ENCODE measurements at places on chromosomes 2 and 18.

DNA sequence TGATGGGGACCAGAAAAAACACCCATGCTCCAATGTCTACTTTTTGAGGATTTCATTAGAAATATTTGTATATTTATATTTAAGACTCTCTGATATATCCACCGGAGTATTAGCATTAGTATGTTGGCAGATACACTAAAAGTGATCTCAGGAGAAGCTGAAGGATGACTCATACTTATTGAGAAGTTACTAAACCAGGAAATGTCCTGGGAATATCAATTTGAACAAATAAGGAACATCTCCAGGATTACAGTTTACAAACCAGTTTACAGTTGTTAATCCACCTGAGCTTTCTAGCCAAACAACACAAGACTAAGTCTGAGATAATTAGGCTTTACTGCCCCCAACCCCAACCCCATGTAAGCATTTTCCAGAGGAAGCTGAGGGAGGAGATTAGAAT lies 16.1 kb upstream of the DPP4 start:
- DNase-seq, result no peak

DNA sequence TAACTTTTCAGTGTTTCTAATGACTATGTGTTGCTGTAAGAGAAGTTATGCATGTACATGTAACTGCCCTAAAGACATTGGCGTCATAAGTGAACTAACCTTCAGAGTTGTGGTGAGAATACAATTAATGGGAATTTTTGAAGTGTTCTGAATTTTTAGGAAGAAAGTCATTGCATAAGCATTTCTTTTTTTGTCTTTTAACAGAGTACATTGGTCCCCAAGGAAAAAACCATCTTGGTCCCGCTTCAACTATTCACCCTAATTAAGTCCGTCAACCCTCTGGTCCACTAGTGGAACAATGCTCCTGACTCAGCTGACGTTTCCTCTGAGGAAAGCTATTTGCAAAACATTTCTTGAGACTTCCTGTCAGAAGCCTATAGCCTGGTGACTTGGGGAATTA lies 41.1 kb upstream of the VIT start:
- peak; percentile 84 for DNase-seq

DNA sequence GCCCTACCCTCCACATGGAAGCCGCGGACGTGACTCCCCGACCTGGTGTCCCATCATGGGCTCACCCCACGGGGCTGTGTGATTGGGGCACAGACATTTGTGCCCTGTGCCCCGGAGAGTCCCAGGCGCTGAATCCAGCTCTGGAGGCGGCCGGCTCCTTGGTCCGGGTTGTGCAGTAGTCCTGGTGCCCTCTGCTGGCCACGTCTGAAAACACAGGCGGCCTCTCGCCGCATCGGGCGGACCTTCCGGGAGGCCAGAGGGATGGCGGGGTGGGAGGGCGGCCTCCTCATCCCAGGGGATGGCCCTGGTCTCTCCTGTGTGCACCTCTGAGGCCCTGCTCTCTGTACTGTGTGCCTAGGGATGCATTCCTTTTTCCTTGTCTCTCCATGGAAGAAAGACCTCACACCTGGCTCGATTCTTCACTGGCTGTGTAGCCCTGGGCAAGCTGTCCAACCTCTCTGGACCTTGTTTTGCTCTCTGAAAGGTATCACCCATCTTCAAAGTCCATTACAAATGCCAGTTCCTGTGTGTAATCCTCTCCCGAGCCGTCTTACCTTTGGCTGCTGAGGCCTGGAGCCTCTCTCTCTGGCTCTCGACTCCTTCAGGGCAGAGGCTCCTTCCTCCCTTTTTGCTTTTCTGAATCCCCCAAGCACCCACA lies 27.6 kb downstream of the CELF4 start:
- peak; percentile 94 for DNase-seq

DNA sequence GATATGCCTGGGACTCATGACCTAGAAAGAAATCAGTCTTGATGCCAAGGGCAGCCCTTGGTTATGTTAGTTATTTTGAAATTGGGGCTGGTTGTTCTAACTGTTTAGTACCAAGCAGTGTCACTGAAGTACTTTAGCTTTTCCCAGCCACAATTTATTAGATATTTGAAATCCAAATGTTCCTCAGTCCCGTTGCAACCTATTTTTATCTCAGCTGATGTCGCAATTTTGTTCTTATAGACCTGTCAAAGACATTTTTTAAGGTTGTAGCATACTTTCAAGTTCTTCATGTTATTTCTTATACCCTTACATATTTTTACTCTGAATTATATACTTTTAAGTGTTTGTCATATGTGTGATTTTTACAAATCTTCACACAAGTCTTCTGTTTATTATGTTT lies 100.1 kb downstream of the LRP1B start:
- DNase-seq, result no peak

- DNase-seq, result no peak
Observed at GRCh38 chr2:16640001-16640700, 25.5 kb downstream of the CYRIA start.

GRCh38 chr2:238239543-238239862 lies 335 bp downstream of the HES6 start:
- peak; percentile 54 for DNase-seq

DNA sequence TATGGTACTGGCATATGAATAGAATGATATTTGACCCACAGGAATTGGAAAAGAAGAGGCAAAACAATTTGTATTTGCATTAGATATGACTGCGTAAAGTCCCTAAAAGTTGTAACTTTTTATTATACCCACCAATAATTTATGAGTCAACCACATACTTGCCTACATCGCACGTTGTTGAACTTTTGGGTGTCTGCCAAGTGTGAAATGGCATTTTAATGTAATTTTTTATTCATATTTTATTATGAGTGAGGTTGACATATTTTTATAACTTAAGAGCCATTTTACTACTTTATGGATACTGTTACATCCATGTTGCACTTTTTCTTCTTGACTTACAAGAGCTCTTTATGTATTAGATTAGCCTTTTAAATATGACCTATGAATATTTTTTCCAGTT lies 4.6 kb downstream of the DSC2 start:
- DNase-seq, result no peak
